Stimulated activated CD4-positive, alpha-beta T cell treated with anti-CD3 and anti-CD28 coated beads, TNF-alpha, amount 100 ng/mL, for 48 hours (primary cell): ENCODE measurements at places on chromosomes 4 and X.

GRCh38 chrX:132127743-132128142, at the start of gene FRMD7:
Gene FRMD7 (minus strand): TSS chrX:132128020. CDS start chrX:132127844, 176 bp downstream.
- DNase-seq, result no peak

GRCh38 chr4:90099812-90100211, 27.4 kb upstream of the CCSER1 start:
- no peak for DNase-seq

DNA sequence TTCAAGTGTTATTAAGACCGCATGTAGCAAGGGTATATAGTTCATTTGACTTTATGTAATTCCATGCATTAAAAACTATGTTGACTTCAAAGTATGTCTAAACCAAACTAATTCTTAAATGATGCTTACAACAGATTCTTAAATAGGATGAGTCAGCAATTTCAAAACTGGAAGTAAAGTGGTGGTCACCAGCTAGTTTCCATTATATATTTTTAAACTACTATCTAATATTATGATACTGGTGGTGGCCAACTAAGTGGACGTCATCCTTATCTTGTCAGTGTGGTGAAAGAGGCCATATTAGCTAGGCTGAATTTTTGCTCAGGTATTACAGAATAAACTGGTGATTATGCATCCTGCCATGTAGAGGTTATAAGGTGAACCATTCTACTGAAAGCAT, 1.2 kb downstream of the IL15 start:
- DNase-seq, result no peak

DNA sequence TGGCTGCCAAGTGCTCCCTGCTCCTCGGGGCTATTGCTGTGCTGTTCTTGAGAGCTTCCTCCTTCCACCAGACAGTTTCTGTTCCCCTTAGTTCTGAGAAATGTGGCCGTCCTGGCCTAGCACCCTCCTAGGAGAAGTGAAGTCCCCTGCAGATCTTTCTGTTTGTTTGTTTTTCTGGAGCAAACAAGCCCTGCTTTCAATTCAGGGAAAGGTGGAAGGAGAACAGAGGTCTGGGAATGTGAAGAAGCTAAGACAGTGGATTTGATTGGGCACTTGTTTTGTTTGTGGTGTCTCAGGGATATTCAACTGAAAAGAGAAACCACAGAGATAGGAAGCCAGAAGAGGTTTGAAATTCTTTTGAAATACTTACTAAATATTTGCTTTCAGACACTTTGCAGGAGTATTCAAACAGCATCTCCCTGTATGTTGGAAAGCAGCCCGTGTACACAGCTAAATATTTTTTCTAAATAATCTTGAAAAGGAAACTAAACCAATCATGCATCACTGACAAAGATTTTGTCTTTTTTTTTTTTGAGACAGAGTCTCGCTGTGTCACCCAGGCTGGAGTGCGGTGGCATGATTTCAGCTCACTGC, 36.5 kb upstream of the PPM1K start:
- DNase-seq, result no peak
